Left kidney (tissue), 8 donors: ENCODE measurements at places on chromosomes 4 and X. TPM values are rescaled to one million over a fixed set of nuclear protein-coding genes. Genes with fewer than 3 reads are reported as not detected.

- no peak for DNase-seq
Observed at GRCh38 chr4:43348591-43348990, 456.1 kb downstream of the GRXCR1 start.

Gene FAT1
- polyA plus RNA-seq: 290 TPM

- DNase-seq: no peak
Observed at GRCh38 chr4:44145868-44146267, 302.7 kb downstream of the KCTD8 start.

DNA sequence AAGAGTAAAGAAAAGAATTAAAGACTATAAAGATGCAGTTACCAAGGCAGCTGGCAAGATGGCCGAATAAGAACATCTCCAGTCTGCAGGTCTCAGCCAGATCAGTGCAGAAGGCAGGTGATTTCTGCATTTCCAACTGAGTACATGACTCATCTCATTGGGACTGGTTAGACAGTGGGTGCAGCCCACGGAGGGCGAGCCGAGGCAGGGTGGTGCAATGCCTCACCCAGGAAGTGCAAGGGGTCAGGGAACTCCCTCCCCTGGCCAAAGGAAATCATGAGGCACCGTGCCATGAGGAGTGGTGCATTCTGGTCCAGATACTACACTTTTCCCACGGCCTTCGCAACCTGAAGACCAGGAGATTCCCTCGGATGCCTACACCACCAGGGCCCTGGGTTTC, 20.5 kb downstream of the SPIN4 start:
- DNase-seq: no peak

GRCh38 chrX:87873347-87873941, 355.8 kb downstream of the KLHL4 start:
- no peak for DNase-seq

- DNase-seq: no peak
Observed at GRCh38 chr4:78780093-78780492, 3.9 kb downstream of the BMP2K start.

GRCh38 chrX:46502848-46503247, 42.4 kb downstream of the ZNF674 start:
- no peak for DNase-seq

GRCh38 chrX:50771382-50771781, 42.6 kb downstream of the SHROOM4 start:
- DNase-seq: no peak

DNA sequence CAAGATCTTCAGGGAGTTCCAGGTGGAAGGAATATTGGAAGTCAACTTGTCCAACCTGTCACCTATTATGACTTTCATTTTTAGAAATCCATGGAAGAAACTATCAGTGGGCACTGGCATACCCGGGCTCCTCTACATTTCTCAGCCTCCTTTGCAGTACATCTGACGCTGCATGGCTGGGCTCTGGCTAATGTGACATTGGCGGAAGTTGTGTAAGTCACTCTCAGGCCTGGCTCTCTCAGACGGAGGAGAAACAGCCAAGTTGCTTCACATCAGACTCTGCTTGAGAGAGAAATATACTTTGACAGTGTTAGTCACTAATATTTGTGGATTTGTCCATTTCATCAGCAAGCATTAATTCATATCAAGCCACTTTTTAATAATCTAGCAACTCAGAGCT, 4.5 kb downstream of the DCHS2 start:
- DNase-seq: no peak

- DNase-seq: no peak
Observed at GRCh38 chr4:149552601-149553000, 263.0 kb downstream of the IQCM start.
